ENCODE measurements at places on chromosomes 4 and X.

DNA sequence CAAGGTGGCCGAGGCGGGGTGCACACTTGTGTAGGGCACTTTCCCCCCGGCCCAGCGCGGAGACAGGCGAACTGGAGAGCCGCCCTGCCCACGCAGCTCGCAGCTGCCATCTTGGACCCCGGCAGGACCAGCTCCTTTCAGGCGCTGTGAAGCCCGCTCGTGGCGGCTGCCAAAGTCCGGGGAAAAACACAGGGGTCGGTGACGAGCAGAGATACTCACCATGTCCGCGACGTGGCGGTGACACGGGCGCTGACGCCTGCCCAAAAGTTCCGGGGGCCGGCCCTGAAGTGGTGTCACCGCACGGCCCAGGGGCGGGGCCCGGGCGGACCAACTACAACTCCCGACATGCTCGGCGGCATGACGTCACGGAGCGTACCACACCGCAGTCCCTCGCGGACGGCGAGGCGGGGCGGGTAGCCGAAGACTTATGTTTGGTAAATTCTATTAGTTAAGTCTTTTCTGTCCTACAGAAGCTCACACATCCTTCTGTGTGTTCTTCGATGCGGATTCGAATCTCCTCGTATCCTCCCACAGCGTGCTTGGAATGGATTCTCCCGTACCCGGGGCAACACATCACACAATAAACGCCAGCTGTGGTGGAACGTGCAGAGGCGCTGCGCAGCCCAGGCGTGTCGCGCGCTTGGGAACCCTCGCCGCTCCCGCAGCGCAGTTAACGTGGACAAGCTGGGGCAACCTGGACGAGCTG, at the start of gene UFSP2:
TSS of gene UFSP2 (minus strand) at position 318 of the 706 bp plus-strand sequence. CDS start at position 222, 96 bp downstream.
- DNase-seq: peak; percentile 64

GRCh38 chrX:133190877-133191738, 27.0 kb downstream of the TFDP3 start:
- DNase-seq: no peak

- DNase-seq: no peak
These were observed 14.3 kb downstream of the RCHY1 start for GRCh38 chr4:75499900-75500299.

DNA sequence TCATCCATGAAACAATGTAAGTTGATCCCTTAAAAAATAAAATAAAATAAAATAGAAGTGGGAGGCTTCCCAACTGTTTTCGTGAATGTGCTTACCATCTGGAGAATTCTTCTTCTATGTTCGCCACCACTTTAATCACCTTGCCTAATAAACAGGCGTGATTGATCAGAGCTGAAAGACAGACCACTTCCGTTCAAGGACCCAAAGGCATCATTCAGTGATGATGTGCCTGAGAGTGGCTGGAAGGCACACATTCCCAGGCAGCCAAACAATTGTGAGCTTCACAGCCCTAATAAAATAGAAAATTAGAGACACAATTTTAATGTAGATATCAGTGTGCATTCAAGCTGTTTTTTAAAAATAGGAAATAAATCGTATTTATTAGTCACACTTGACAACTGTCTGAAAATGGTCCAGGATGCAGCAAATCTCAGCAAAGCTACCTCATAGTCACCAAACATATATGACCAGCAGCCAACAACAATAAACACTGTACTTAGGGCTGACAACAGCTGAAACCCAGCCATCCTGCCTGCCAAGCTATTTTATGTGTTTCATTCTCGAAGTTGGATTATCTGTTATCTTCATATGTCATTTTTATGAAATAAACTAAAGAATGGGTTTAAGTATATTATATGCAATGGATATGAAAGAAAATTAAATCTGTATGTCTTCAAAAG, 163.2 kb upstream of the FAM9B start:
- no peak for DNase-seq

DNA sequence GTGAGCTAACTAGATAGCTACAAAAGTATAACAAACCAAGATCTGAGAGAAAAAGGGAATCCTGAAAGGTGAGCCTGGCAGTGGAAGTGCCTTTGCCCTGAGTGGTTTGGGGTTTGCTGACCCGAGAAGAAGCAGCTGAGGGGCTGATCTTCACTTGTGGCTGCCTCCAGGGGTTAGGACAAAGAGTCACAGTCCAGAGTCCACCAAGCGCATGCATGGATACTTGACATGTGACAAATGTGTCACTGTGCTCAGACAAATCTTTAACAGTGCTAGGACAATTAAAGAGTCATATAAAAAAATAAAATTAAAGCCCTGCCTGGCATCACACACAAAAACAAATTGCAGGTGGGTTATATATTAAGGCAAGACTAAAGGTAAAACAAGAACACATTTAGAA, 26.4 kb downstream of the HMGB3 start:
- no peak for DNase-seq

DNA sequence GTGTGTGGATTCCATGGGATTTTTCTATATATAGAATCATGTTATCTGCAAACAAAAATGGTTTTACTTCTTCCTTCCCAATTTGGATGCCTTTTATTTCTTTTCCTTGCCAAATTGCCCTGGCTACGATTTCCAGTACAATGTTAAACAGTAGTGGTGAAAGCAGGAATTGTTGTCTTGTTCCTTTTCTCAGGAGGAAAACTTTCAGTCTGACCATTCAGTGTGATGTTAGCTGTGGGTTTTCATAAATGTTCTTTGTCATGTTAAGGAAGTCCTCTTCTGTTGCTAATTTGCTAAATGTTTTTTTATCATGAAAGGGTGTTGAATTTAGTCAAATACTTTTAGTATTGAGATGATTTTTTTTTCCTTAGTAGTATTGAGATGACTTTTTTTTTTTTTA, 10.9 kb downstream of the SAP30 start:
- DNase-seq: no peak

GRCh38 chrX:131801911-131802310, 221.2 kb upstream of the STK26 start:
- DNase-seq: no peak

DNA sequence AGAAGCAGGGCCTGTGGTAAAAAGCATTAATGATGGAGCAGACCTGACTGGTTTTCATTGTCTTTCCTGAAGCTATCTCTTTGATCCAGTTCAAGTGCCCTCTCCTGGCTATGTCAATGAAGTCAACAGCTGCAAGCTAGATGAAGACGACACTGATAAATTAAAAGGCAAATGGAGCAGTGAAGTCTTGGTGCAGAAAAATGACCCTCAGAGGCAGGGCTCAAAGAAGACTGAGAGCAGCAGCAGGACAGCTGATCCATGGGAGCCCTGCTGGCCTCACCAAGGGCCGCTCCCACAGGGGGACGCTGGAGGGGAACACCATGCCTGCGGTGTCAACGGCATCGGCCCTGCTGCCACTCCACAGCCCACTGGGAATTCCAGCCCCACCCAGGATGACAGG, 96.2 kb downstream of the RELL1 start:
- DNase-seq: no peak

DNA sequence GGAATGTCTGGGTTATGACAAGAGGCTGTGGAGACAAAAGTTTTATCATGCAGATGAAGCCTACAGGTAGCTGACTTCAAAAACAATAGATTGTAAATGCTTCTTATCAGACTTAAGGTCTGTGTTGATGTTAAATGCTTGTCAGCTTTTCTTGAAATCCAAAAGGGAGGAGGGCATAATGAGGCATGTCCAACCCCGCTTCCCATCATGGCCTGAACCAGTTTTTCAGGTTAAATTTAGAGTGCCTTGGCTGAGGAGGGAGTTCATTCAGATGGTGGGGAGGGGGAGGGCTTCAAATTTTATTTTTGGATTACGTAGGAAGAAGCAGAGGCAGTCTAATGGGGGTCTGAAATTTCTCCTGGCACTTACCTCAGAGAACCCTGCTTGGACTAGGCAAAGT, 207.7 kb upstream of the HDX start:
- no peak for DNase-seq

DNA sequence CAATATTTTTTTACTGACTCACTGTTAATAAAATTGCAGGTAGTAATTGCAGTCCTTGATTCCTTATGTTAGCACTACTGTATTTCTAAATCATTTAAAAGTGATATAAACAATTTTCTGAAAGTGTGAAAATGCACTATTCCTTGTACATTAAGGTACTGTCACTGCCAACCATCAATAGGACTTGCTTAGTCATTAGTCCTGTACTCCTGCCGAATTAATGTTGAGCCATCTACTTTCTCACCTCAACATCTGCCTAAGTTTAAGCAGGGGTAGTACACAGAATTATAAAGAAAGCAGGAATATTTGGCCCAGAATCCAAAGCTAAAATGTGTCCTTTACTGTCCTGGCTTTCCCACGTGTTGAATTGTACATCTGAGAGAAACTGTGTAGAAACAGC, 87.0 kb upstream of the TRPC3 start:
- DNase-seq: no peak

DNA sequence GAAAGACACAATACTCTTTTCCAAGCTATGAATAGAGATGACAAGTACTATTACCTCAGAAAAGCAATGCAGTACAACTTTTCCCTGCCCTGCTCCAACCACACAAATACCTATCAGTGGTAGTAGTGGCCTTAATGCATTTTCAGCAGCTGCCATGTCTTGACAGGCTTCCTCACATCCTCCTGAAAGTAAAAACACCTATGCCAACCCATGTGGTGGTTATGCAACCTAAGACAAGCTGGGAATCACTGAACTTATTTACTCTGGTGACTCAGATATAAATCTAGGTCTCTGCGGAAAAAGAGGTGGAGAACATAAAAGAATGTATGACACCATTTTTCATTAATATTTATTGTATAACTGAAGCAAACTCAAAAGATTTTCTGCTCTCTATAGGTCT, 14.5 kb downstream of the WDFY3 start:
- no peak for DNase-seq

DNA sequence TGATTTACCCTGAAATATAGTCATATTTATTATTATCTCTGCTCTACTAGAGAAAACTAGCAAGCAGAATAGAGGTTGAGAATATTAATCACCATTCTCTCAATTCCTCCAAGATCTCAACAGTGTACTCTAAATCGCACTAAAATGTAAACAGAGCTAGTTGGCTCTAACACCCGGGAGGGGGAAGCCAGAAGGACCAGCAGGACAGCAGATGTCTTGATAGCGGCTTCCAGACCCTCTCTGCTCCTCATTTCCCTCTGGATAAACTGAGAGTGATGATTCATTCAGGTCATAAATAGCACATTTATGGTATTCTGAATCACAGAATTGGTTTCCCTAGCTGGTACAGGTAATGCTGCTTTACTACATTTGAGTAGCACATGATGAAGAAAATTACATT, 82.5 kb downstream of the TBC1D9 start:
- DNase-seq: no peak

DNA sequence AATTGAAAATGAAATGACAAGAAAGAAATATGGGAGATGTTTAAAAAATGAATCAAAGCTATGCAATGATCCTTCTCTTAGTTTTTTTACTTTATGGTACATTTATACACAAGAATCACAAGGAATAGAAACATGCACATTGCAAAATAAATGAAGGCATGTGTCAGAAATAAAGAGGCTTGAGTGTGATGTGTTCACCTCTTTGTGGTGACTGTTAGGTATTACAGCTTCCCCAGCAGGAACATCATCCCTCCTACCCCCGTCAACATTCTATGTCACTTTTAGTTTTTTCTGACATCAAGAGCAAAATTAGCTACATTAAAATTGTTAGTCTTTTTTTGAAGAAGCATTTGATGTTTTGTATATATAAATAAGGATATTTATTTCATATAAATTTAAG, 214.8 kb downstream of the SLC4A4 start:
- DNase-seq: no peak

GRCh38 chrX:56763556-56764152, 34.6 kb downstream of the NBDY start:
- no peak for DNase-seq

DNA sequence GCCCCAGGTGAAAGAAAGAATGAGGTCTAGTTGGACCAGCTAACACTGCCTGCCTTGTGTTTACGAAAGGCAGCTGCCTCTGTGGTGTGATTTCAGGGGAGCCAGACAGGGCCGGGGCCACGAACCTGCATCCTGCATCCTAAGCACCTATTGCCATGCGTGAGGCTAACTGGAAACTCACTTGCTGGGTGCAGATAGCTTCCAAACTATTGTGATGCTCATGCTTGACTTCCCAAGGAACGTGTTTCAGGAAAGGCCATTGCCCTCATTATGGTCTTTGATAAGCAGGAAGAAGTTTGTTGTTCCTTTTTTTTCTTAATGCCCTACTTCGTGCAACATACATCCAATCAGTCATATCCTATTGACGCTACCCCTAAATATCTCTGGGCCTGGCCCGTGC, 2.3 kb upstream of the IRF2 start:
- DNase-seq: no peak

- DNase-seq: no peak
These were observed 10.4 kb downstream of the MID1IP1 start for GRCh38 chrX:38811515-38812243.

GRCh38 chrX:45710081-45710801, 509.6 kb upstream of the DIPK2B start:
- no peak for DNase-seq

DNA sequence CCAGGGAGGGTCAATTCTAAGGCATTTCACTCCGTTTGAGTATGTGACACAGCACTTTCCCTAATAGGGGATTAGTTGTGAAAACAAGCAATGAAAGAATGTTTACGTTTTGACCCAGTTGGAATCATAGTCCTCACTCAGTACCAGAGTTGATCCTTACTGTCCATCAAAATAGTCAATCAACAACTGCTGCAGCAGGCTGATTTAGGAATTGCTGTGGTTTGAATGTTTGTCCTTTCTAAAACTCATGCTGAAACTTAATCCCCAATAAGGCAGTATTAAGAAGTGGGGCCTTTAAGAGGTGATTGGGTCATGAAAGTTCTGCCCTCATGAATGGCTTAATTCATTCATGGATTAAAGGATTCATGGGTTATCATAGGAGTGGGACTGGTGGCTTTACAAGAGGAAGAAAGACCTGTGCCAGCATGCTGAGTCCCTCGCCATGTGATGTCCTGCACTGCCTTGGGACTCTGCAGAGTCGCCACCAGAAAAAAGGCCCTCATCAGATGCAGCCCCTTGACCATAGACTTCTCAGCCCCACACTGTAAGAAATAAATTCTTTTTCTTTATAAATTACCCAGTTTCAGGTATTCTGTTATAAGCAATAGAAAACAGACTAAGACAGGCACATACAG, 3.1 kb upstream of the FBXL5 start:
- no peak for DNase-seq

DNA sequence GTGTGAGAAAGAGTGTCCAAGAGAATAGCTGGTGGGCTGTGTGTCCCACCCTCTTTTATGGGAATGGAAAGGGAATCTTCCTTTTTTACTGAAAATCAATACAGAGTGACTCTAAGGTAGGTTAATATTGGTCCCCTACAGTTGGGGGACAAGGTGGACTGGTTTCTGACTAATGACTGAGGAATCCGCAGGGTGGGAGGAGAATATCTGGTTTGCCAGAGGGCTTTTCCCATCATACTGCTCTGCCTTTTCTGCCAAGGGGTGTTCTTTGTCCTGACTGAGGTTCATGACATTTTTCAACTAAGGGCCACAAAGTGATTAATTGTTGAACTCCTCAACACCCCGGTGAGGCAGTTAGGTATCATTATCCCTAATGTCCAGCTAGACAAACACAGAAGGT, 261.6 kb downstream of the SPATA18 start:
- no peak for DNase-seq

- DNase-seq: no peak
These were observed 37.8 kb downstream of the SPCS3 start for GRCh38 chr4:176357359-176358082.

GRCh38 chr4:13731019-13731418, 103.5 kb upstream of the BOD1L1 start:
- no peak for DNase-seq

Data from esophagus squamous epithelium (tissue), 5 donors.